Keratinocyte (primary cell): ENCODE measurements at places on chromosomes 11 and 22.

DNA sequence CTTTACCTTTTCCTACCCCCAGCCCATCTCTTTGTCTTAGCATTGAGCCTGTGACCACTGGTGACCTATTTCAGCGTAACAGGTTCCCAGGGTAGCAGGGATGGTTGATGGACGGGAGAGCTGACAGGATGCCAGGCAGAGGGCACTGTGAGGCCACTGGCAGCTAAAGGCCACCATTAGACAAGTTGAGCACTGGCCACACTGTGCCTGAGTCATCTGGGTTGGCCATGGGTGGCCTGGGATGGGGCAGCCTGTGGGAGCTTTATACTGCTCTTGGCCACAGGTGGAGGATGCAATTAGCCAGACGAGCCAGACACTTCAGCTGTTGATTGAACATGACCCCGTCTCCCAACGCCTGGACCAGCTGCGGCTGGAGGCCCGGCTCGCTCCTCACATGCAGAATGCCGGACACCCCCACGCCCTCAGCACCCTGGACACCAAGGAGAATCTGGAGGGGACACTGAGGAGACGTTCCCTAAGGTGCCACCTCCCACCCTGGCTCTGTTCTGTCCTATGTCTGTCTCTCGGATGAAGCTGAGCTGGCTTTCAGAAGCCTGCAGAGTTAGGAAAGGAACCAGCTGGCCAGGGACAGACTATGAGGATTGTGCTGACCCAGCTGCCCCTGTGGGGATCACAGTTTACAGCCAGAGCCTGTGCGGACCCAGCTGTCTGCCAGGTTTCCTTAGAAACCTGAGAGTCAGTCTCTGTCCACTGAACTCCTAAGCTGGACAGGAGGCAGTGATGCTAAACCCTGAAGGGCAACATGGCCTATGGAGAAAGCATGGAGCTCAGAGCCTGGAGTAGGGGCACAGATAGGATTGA lies 29.8 kb downstream of the PIK3IP1 start:
- no peaks in the 10 kb centered on the region for H3K4me1 ChIP-seq
- DNase-seq: no peak
- no peak overlapping the region for H3K27ac ChIP-seq
- H3K36me3 ChIP-seq: peaks cover 66% of the 10 kb centered on the region
- H3K4me3 ChIP-seq: no peak overlapping the region

DNA sequence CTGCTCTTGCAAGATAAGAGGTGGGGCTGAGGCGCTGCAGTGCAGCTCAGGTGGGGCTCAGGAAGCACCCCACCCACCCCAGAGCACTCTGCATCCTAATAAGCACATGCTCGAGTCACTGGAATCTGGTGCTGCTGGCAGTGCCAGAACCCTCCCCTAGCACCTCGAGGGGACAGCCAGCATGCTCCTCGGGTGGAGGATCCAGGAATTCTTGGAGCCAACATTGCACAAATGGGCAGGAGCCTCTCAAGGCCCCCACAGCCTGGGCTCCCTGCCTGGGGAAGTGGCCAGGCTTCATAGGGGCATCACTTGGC lies 27.5 kb upstream of the CABP7 start:
- H3K27ac ChIP-seq: no peak overlapping the region
- no peaks in the 10 kb centered on the region for H3K27me3 ChIP-seq
- no peak for DNase-seq

- H3K27me3 ChIP-seq: no peaks in the 10 kb centered on the region
- H3K4me1 ChIP-seq: no peaks in the 10 kb centered on the region
- H3K27ac ChIP-seq: no peak overlapping the region
- no peaks in the 10 kb centered on the region for H3K36me3 ChIP-seq
- no peak for DNase-seq
Observed at GRCh38 chr11:86360775-86361395, 13.8 kb upstream of the CCDC81 start.

GRCh38 chr11:57641011-57641807 lies 8.5 kb downstream of the YPEL4 start:
- no peak overlapping the region for H3K4me3 ChIP-seq
- peaks cover 33% of the 10 kb centered on the region for H3K4me1 ChIP-seq
- H3K27me3 ChIP-seq: no peaks in the 10 kb centered on the region

GRCh38 chr11:120548682-120549209 lies 37.2 kb downstream of the GRIK4 start:
- H3K27me3 ChIP-seq: no peaks in the 10 kb centered on the region
- no peak overlapping the region for H3K4me3 ChIP-seq
- no peak overlapping the region for H3K27ac ChIP-seq
- DNase-seq: no peak

GRCh38 chr22:28607795-28608194 lies 71.8 kb downstream of the TTC28 start:
- H3K4me1 ChIP-seq: no peaks in the 10 kb centered on the region
- H3K4me3 ChIP-seq: no peak overlapping the region
- H3K27ac ChIP-seq: no peak overlapping the region
- no peaks in the 10 kb centered on the region for H3K36me3 ChIP-seq

GRCh38 chr11:65851083-65851579 lies 6.8 kb downstream of the CFL1 start:
- no peak overlapping the region for H3K27ac ChIP-seq
- H3K36me3 ChIP-seq: peaks cover 30% of the 10 kb centered on the region
- peaks cover 9% of the 10 kb centered on the region for H3K4me1 ChIP-seq
- no peak for DNase-seq
- H3K4me3 ChIP-seq: no peak overlapping the region

DNA sequence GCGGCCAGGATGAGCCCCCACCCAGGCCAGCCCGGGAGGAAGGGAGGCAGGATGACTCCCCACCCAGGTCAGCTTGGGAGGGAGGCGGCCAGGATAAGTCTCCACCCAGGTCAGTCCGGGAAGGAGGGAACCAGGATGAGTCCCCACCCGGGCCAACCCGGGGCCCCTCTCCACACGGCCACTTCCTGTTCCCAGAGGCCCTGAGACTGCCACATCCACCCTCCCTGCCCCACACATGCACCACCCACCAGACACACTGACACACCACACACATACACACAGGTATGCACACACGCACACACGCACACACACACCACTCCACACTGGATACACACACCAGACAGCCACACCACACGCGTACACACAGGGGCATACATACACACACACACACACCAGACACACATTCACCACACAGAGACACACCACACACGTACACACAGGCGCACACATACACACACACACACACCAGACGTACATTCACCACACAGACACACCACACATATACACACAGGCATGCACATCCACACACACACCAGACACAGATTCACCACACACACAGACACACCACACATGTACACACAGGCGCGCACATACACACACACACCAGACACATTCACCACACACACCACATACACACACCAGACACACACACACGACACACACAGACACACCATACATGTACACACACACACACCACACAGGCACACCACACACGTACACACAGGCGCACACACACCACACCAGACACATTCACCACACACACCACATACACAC lies 84.9 kb upstream of the PRR5 start:
- H3K27ac ChIP-seq: no peak overlapping the region
- DNase-seq: no peak
- H3K4me3 ChIP-seq: no peak overlapping the region
- peaks cover 13% of the 10 kb centered on the region for H3K27me3 ChIP-seq
- no peaks in the 10 kb centered on the region for H3K36me3 ChIP-seq

DNA sequence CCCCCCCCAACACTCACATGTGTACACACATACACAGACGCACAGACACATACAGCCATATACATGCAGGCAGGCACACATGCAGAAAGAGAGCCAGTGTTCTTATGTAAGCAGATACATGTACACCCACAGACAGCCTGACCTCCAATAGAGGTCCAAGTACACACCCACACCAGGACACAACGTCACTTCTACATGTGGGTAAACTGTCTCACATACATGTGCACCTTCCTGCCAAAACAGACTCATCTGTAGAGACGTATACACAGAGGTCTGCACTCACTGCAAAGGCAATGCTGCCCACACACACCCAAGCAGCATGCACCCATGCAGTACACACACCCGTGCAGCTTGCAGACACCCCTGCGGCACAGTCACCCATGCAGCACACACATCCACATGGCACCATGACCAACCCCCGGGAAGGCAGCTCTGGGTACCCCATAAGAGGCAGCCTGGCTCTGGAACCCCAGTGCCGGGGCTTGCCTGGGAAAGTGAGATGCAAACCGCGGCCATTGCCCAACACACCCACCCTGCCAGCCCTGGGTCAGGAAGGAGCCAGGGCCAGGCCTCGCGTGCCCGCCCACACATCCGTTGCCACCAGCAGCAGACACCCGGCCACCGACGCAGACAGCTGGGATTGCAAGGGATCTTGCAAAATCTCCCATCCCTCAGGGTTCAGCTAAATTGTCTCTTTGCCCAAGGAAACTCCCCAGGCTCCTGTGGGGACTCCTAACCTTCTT lies 10.1 kb downstream of the CASTOR1 start:
- H3K27ac ChIP-seq: no peak overlapping the region
- DNase-seq: no peak
- no peaks in the 10 kb centered on the region for H3K27me3 ChIP-seq
- H3K36me3 ChIP-seq: peaks cover 2% of the 10 kb centered on the region

DNA sequence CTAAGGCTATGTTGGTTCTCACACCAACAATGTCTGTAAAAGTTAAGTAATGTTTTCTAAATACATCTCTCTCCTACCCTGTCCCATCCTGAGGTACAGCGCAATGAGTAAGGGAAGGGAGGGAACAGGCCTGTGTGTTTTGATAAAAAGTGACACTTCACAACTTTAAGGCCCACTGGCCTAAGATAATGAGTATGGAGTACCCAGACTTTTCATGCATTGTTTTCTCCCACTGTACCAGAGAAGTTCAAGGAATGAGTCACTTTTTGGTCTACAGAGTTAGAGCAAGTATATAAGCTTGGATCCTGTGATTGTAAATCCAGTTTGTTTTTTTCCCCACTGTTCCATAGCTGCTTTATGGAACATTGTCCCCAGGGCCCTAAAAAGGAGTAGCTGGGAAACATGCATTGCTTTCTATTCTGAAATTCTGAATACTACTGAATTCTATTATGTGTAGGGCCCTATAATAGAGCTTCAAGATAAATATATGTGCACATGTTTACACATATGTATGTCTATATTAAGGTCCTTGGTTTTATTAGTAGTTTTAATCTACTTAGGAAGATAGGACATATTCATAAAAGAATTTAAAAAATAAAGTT lies 29.8 kb downstream of the KCNE3 start:
- H3K4me3 ChIP-seq: no peak overlapping the region
- no peaks in the 10 kb centered on the region for H3K4me1 ChIP-seq
- no peak for DNase-seq
- H3K27me3 ChIP-seq: no peaks in the 10 kb centered on the region

- H3K27me3 ChIP-seq: peaks cover 15% of the 10 kb centered on the region
- no peak within 1 kb of the TSS for H3K4me3 ChIP-seq
Observed at GRCh38 chr11:3644817-3645235, at the start of gene ART1. Gene ART1 (plus strand): TSS chr11:3645128. CDS start chr11:3659214, 14,086 bp downstream.

DNA sequence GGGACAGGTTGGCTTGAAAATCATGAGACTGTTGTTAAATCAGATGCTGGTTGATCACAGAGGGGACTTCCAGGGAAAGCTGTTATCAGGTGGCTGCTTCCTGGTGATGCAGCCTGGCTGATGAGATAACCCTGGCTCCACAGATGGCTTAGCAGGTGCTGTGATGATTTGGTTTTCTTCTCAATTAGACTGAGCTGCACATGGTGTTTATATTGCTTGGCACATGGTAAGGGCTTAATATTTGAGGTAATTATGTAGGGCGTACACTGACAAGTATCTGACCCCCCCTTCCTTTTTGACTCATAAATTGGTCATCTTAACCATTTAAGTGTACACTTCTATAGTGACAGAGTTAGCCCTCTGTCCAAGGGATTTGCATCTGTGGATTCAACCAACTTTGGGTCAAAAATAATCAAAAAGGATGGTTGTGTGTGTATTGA lies 7.0 kb downstream of the RPS3 start:
- peaks cover 25% of the 10 kb centered on the region for H3K4me1 ChIP-seq
- no peaks in the 10 kb centered on the region for H3K27me3 ChIP-seq
- DNase-seq: no peak
- peak overlapping the region; percentile 25 for H3K27ac ChIP-seq
- peaks cover 65% of the 10 kb centered on the region for H3K36me3 ChIP-seq

DNA sequence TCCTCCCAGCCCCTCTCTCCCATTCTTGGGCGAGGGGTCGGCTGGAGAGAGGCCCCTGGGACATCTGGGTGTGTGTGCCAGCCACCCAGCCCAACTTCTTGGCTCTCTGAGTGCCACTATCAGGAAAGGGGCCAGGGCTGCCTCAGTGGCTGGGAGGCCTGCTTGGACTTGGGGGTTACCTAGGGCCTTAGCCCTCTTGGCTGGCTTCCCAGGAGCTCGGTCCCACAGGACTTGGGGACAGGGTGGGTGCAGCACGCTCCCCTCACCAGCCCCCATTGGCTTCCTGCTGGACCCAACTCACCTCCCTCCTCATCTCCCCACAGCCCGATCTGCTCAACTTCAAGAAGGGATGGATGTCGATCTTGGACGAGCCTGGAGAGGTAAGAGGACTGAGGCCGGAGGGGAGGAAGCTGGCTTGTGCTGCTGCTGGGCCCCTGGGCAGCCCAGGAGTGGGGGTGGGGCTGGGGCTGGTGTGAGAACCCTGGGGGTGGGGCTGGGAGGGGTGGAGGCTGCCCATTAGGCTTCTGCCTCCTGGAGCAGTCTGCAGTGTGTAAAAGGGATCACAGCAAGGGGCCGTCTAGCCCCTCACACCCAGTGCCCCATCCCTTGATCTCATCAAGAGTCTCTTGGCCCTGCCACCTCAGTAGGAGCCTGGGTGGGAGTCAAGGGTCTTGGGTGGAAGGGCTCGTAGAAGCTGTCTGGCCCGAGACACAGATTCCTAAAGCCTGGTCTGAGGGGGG lies 54.8 kb downstream of the TRIOBP start:
- H3K36me3 ChIP-seq: peaks cover 13% of the 10 kb centered on the region
- no peak for DNase-seq
- no peak overlapping the region for H3K4me3 ChIP-seq
- H3K27ac ChIP-seq: peak overlapping the region; percentile 27
- H3K27me3 ChIP-seq: no peaks in the 10 kb centered on the region
- peaks cover 71% of the 10 kb centered on the region for H3K4me1 ChIP-seq

DNA sequence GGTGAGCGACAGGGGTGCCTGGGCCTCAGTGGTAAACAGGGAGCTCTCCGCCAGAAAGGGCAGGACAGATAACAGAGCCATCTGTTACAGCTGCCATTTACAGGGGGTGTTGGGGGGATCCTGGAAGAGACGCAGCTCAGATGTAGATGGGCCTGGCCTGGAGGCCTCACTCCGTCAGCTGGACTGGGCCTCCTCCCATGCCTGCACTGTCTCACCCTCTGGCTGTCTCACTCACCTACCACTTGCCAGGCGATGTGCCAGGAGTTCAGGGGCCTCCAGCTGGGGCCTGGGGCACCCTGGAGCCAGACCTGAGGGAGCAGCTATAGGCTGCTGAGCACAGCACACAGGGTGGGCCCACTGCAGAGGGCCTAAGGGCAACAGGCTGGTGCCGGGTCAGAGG lies 16.3 kb upstream of the SUSD2 start:
- no peak overlapping the region for H3K4me3 ChIP-seq
- H3K36me3 ChIP-seq: peaks cover 10% of the 10 kb centered on the region
- no peaks in the 10 kb centered on the region for H3K4me1 ChIP-seq
- no peak overlapping the region for H3K27ac ChIP-seq

DNA sequence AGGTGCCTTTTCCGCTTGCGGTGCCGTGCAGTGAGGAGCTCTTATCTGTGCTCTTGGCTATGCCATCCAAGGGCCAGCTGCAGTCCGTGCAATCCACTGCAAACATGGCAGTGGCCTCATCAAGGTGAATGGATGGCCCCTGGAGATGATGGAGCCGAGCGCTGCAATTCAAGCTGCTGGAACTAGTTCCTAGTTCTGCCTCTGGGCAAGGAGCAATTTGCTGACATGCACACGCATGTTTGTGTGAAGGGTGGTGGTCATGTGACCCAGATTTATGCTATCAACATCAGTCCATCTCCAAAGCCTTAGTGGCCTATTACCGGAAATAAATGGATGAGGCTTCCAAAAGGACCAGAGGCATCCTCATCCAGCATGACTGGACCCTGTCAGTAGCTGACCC lies 3.1 kb upstream of the EHD1 start:
- H3K4me3 ChIP-seq: no peak overlapping the region
- DNase-seq: peak; percentile 54
- H3K27ac ChIP-seq: no peak overlapping the region
- no peaks in the 10 kb centered on the region for H3K27me3 ChIP-seq
